ENCODE measurements at places on chromosomes 1 and 21.

GRCh38 chr1:224433041-224433691 is 1.4 kb downstream of the WDR26 start:
- DNase-seq: no peak

- no peak for DNase-seq
These were observed 36.5 kb downstream of the FOXJ3 start for GRCh38 chr1:42298520-42298919.

DNA sequence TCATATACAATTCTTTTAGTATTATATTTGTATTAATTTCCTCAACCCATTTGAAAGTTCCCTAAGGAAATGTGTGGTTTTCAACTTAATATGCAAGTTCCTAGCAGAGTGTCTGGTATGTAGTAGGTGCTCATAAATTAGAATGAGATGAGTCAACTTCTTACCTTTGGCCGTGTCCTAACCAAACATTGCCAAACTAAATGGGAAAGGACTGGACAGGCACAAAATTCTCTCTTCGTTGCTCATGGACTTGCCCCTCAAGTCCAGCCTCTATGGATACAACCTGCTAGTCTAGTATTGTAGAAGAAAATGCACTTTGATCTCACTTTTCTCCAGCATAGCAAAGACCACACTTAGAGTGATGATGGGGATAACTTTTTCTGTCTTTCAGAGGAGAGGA is 11.6 kb upstream of the MRPS14 start:
- DNase-seq: no peak

DNA sequence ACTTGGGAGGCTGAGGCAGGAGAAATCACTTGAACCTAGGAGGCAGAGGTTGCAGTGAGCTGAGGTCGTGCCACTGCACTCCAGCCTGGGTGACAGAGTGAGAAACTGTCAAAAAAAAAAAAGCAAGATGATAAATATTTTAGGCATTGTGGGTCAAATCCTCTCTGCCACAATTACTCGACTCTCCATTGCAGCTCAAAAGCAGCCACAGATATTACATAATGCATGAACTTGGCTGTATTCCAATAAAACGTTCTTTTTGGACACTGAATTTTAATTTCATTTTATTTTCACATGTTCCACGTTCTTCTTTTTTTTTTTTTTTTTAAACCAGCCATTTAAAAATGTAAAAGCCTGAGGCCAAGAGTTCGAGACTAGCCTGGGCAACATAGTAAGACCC is 69.4 kb downstream of the TCP10L start:
- no peak for DNase-seq

- no peak for DNase-seq
These were observed 1.2 kb upstream of the TMPRSS3 start for GRCh38 chr21:42396799-42397745.

DNA sequence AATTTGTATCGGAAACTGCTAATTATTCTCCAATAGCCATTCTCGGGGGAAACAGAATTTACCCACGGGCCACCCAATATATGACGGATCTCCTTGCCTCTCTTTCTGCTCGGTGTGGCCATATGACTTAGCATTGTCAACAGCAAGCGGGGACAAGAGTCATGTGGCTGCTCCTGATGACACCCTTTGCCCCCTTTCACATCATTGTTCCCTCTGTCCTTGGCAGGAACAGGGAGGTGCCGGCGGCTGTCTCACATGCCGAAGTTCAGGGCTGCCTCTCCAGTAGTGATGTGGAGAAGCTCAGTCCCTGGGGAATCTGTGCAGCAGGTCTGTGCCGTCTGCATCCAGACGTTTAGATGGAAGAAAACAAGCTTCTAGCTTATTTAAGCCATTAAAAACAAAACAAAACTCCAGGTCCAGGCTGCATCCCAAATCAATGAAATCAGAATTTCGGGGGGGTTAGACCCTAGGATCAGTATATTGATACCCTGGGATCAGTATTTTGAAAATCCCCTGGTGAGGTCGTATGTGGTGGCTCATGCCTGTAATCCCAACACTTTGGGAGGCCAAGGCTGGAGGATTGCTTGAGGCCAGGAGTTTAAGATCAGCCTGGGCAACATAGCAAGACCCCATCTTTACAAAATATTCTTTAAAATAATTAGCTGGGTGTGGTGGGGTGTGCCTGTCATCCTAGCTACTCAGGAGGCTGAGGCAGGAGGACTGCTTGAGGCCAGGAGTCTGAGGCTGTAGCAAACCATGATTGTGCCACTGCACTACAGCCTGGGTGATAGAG is 10.8 kb downstream of the MYOM3 start:
- no peak for DNase-seq

GRCh38 chr1:76940571-76941335 is 73.5 kb downstream of the ST6GALNAC5 start:
- DNase-seq: no peak

All from stimulated activated CD8-positive, alpha-beta memory T cell treated with anti-CD3 and anti-CD28 coated beads, Interleukin-4, amount 100 ng/mL, for 1 hour (primary cell).